ENCODE measurements at places on chromosomes 1 and 21.
A peak's percentile ranks its signal among the peaks of the same experiment; 100 is the strongest.

DNA sequence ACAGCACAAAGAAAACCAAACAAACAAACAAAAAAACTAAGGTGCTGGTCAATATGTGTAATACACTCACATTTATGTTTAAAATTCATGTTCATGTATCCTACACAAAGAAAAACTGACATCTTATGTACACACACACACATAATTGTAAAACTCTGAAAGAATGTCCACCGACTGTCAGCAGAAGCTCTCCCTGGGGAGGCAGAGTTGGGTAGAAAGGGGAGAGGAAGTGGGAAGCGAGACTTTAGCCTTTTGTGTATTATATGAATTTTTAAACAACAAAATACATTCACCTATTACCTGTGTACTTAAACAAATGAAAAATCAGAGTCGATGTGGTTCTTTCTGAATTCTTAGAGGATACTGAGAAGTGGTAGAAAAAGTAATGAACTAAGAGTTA, 88.3 kb downstream of the ABCA4 start:
- no peak for DNase-seq

- no peak for DNase-seq
Measured at GRCh38 chr1:197448121-197448779, 180.2 kb downstream of the CRB1 start.

- DNase-seq, result no peak
Measured at GRCh38 chr1:73907051-73907450, 290.9 kb downstream of the LRRIQ3 start.

DNA sequence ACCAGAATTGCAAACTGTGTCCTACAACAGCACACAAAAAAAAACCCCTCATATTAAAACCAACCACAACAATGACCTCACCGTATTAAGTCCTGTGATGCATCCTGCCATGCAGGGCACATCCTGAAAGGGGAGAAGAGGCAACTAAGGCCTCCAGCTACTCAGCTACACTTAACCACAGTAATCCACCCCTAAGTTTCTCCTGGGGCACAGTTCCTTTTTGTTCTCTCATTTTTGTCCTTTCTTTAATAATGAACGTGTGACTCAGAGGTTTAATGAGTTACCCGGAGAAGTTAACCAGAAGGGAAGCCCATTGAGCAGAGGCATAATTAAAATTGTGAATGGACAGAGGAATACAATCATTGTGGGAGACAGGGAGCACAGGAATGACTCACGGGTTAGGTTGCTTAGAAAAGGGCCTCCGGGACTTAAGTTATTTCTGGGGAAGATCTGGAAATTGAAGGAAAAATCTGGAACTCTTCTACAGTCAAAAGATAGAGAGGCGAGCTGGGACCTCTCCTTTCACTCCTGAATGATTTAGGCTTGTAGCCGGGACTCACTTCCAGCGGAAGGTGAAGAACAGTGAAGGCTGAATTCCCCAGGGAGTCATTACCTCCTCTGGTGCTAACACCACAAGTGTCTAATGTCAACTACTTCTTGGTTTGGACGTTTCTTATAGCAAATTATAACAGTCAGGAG, 36.9 kb upstream of the HIVEP3 start:
- DNase-seq, result no peak

DNA sequence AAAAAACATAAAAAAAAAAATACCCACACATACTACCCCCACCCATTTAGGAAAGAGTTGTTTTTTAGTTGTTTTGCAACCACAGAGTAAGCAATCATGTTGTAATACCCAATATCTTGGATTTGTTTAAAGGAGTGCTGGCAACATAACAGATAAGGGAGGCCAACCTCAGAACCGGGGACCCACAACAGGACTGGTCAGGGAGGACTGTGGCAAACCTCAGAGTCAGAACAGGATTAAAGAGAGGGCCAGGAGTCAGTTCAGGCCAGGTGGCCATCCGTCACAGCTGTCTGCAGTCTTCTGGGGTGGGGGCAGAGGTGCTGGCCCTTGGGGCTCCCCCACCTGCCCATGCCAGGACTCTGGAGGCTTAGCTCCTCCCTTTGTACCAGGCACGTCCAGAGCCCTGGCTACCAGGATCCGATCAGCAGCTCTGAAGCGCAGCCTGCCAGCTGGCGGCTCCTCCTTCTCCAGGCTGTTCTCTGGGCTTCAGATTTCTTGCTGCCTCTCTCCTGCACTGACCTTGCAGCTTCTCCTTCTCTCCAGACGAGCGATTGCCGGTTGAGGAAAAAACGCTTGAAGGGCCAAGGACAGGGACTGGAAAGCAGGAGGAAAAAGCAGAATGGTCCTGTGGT, 7.9 kb downstream of the H6PD start:
- no peak for DNase-seq

GRCh38 chr1:171185091-171185490, at the start of gene FMO2:
Gene FMO2 (plus strand): TSS chr1:171185300. CDS start chr1:171185714, 414 bp downstream.
- DNase-seq, result no peak

- DNase-seq, result no peak
Measured at GRCh38 chr1:214636436-214636835, 33.4 kb downstream of the CENPF start.

DNA sequence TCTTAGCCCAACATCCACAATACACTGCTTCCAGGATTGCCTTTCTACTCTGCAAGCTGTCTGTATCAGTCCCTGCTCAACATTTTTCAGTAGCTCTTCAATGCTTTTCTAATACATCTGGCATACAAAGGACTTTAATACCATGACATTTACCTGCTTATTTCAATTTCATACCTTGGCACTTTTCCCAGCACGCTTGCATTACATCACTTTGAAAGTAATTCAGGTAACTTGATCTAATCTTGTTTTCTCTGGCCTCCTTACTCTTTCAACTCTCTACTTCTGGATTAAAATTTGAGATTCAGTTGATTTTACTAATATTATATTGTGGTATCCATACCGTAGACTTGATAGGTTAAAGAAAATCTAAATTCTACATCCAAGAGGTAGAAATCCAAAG, 103.0 kb downstream of the PTGS2 start:
- no peak for DNase-seq

DNA sequence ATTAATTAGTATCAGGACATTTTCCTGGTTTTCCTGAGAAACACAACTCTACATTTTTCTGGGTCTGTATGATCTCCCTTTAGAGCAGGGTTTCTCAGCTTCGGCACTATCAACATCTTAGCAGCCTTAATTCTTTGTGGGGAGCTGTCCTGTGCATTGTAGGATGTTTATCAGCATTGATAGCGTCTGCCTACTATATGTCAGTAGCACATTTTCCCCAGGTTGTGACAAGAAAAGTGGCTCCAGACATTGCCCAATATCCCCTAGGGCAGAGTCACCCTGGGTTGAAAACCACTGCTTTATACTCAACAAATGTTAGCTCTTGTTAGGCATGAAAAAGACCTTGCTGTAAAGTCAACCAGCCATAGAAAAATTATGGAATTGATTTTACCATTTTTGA, 195.1 kb upstream of the FMN2 start:
- no peak for DNase-seq

- DNase-seq, result no peak
Measured at GRCh38 chr1:26542771-26543451, 13.3 kb downstream of the RPS6KA1 start.

GRCh38 chr1:210467440-210468043, 138.8 kb downstream of the HHAT start:
- no peak for DNase-seq

DNA sequence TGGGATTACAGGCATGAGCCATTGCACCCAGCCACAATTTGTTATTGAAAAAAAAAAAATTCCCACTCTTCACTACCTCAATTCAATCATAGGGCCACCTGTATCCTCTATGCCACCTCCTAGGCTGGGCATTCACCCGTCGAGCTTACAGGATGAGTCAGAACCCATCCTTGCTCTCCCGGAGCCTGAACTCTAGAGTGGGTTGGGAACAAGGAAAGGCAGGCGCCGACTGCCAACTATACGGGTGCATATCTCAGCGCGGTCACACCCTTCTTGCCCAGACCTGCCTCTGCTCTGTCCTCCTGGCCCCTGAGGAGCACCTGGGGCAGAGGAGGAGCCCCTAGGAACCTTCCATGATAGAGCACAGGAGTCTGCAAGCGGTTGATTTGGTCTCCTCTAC, 21.4 kb upstream of the LBR start:
- DNase-seq, result peak; percentile 88

GRCh38 chr1:77948841-77949424, 29.9 kb downstream of the FUBP1 start:
- no peak for DNase-seq

GRCh38 chr1:224683936-224684335, 67.8 kb downstream of the CNIH3 start:
- no peak for DNase-seq

- DNase-seq, result no peak
Measured at GRCh38 chr1:26574018-26574417, 44.5 kb downstream of the RPS6KA1 start.

DNA sequence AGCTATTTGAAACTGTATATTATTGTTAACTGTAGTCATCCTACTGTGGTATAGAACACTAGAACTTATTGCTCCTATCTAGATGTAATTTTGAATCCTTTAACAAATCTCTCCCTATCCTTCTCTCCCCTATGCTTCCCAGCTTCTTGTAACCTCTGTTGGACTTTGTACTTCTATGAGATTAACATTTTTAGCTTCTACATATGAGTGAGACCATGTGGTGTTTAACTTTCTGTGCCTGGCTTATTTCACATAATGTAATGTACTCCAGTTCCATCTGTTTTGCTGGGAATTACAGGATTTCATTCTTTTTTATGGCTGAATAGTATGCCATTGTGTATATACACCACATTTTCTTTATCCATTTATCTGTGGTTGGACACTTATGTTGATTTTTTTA, 64.5 kb upstream of the KIAA1614 start:
- DNase-seq, result no peak

GRCh38 chr1:1616045-1616790, 918 bp downstream of the MIB2 start:
- peak; percentile 48 for DNase-seq

GRCh38 chr21:42505090-42505726, 8.4 kb upstream of the SLC37A1 start:
- no peak for DNase-seq

DNA sequence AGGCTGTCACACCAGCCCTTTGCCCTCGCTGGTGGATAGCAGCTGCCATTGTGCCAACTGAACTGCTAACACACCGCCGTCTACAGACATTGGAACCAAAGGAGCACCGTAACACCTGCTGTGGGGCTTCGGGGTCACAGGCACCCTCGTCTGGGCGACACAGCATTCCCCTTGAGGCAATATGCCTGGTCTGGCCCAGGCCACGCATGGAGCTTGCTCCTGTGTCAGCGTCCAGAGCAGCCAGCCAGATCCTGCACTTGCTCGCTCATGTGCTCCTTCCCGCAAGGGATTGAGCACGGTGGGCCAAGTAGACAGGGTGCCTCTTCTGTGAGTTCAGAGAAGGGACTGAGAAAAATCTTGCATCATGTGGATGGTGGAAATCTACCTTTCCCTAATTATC, 314.6 kb upstream of the PLD5 start:
- no peak for DNase-seq

DNA sequence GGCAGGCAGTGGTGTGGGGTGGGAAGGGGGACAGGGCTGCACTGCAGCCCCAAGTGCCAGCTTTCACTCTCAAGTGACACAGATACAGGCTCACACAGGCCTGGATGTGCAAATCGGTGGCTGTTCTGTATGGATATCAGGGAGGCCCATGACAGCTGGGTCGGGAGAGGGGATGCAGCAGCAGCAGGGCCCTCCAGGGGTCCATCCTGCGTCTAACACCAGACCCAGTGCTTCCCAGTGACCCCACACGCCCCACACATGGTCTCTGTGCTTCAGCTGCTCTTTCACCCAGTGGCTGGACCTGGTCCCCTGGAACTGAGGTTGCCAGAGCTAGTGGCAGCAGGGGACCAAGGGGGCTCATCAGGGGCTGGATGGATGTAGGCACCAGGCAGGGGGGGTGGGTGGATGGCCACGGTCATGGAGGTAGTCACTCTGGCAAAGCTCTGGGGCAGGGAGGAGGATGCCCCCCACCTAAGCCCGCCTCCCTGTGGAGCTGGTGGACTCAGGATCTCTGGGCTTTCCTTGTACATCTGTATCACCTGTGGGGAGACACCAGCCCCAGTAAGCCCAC, 13.9 kb downstream of the BTBD19 start:
- no peak for DNase-seq

DNA sequence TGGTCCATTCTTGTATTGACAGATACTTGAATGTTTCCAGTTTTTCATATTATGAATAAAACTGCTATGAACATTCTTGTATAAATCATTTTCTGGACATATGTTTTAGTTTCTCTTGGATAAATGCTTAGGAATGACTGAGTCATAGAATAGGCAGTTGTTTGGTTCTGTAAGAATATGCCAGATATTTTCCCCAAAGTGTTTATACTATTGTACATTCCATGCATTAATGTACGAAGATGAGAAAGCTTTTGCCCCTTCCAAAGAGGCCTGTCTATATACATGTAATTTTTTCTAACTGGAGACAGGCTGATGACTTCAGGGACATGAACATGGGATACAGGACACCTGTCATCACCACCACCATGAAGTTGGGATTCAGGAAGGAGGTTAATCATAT, 11.3 kb downstream of the NBPF3 start:
- no peak for DNase-seq

- no peak for DNase-seq
Measured at GRCh38 chr21:37146320-37147235, 73.5 kb downstream of the TTC3 start.

DNA sequence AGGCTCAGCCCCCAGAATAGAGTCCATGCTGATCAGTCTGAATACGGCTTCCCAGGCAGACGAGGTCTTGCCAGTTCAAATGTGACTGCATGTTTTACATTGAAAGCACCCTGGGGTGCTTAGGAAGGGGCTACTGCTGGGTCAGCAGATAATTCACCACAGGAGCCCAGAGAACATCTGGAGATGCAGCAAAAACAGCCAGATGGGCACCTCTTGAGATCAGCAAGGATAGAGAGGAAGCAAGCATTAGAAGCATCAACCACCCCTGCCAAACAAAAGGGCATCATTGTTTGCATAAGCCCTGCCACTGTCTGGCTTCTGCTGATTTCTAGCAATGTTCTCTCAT, 403.1 kb downstream of the RRAGC start:
- no peak for DNase-seq

GRCh38 chr1:197577580-197577979, 197.7 kb downstream of the DENND1B start:
- DNase-seq, result no peak

- peak; percentile 47 for DNase-seq
Measured at GRCh38 chr1:160261556-160261892, 825 bp downstream of the DCAF8 start.

- no peak for DNase-seq
Measured at GRCh38 chr1:25338986-25339385, 852 bp downstream of the TMEM50A start.
